ENCODE measurements at places on chromosomes 1 and 21.

GRCh38 chr21:38956007-38956406 lies 150.3 kb downstream of the ETS2 start:
- DNase-seq, result no peak

GRCh38 chr1:246724016-246724730 lies at the start of gene SCCPDH:
SCCPDH (plus strand) TSS chr1:246724409; CDS start chr1:246724423, 14 bp downstream.
- peak; percentile 69 for DNase-seq

GRCh38 chr1:217982331-217983050 lies 302.6 kb upstream of the RRP15 start:
- no peak for DNase-seq

DNA sequence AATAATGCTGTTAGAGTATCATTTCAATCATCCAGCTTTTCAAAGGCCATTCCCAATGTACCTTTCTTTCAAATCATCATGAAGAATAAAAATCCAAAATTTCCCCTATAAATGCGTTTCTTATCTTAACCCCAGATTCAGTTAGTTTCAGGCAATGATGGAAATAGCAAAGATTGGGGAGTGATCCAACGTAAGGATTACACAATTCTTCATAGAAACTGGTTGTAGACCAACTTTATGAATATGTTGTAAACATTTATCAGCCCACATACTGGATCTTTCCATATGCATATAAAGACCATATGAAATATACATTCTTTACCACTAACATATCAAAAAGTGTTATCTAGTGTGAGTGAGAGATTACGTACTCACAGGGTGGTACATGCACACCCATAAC lies 92.7 kb downstream of the ZC3H11B start:
- no peak for DNase-seq

- DNase-seq, result peak; percentile 70
These were observed 791 bp upstream of the PIK3R3 start for GRCh38 chr1:46133181-46133658.
